Esophagus squamous epithelium (tissue), 5 donors: ENCODE measurements at places on chromosomes 2 and 18. TPM values are rescaled to one million over a fixed set of nuclear protein-coding genes. Genes with fewer than 3 reads are reported as not detected.
A peak's percentile ranks its signal among the peaks of the same experiment; 100 is the strongest.

DNA sequence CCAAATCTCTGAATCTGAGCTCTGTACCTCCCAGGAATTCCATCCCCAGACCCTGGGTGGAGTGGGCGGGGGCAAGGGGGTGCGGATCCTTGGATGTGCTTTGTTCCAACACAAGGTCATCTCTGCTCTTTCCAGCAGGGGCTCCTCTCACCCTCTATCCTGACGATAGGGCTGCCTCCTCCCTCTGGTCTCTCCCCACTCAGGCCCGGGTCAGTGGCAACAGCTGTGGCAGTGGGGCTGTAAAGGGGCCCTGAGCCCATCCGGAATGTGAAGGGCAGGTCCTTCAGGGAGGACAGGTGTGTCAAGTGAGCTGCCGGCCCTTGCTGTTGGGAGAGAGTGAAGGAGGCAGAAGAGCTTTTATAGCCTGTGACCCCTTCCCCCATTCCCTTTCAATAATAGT is 167.8 kb downstream of the CELF4 start:
- no peak overlapping the region for H3K27ac ChIP-seq
- no peaks in the 10 kb centered on the region for H3K36me3 ChIP-seq
- no peak overlapping the region for H3K4me3 ChIP-seq
- DNase-seq, result no peak
- peaks cover 4% of the 10 kb centered on the region for H3K4me1 ChIP-seq

- H3K4me3 ChIP-seq, result no peak overlapping the region
- no peak overlapping the region for H3K27ac ChIP-seq
- H3K27me3 ChIP-seq, result no peaks in the 10 kb centered on the region
Measured at GRCh38 chr2:178241844-178242551, 47.7 kb downstream of the OSBPL6 start.

GRCh38 chr18:58186258-58186948 is 142.4 kb downstream of the NEDD4L start:
- H3K4me1 ChIP-seq, result no peaks in the 10 kb centered on the region
- H3K27me3 ChIP-seq, result no peaks in the 10 kb centered on the region
- no peak overlapping the region for H3K4me3 ChIP-seq
- no peak for DNase-seq
- no peak overlapping the region for H3K27ac ChIP-seq
- no peaks in the 10 kb centered on the region for H3K36me3 ChIP-seq

DNA sequence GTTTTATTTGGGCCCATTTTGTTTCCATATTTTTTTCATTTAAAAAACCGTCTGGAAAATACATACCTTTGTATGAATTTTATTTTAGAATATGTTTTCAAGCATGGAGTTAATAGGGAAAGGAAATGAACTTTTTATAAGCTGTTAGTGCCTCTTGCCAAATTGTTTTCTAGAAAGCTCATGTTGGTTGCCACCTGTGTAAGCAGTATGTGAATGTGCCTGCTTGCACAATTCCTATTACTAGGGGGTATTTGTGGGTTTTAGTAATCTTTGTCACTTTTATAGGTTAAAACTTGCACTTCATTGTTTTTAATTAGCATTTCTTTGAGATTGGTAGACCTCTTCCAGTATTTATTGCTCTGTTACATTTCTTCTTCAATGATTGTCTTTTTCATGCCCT is 107.3 kb downstream of the TANC1 start:
- H3K4me1 ChIP-seq, result peaks cover 80% of the 10 kb centered on the region
- no peaks in the 10 kb centered on the region for H3K36me3 ChIP-seq
- no peaks in the 10 kb centered on the region for H3K27me3 ChIP-seq
- DNase-seq, result no peak

DNA sequence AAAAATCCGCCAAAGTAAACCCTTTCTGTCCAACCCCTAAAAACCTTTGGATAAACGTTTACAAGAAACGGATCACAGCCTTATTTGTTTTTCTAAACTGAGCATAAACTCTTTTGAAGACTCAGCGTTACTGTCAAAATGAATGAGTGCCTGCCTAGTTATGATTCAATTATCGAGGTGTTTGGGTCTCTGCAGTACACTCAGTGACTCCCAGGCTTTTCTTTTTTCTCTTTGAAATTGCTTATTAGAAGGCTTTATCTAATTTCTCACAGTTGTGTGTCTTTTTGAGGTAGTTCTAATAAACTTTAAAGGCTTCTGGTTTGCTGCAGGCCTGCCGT is 663 bp downstream of the RHBDD1 start:
- peak overlapping the region; percentile 97 for H3K27ac ChIP-seq
- H3K27me3 ChIP-seq, result no peaks in the 10 kb centered on the region
- peak overlapping the region; percentile 64 for H3K4me3 ChIP-seq
- peaks cover 16% of the 10 kb centered on the region for H3K4me1 ChIP-seq

GRCh38 chr2:10897956-10898355 is 13.8 kb upstream of the KCNF1 start:
- H3K27me3 ChIP-seq, result peaks cover 31% of the 10 kb centered on the region
- no peaks in the 10 kb centered on the region for H3K36me3 ChIP-seq
- DNase-seq, result no peak
- H3K27ac ChIP-seq, result no peak overlapping the region
- H3K4me1 ChIP-seq, result no peaks in the 10 kb centered on the region

GRCh38 chr18:63422864-63423304 is 608 bp upstream of the VPS4B start:
- H3K27me3 ChIP-seq, result no peaks in the 10 kb centered on the region
- peak overlapping the region; percentile 97 for H3K4me3 ChIP-seq
- H3K27ac ChIP-seq, result peak overlapping the region; percentile 99
- H3K36me3 ChIP-seq, result no peaks in the 10 kb centered on the region
- H3K4me1 ChIP-seq, result peaks cover 19% of the 10 kb centered on the region
- no peak for DNase-seq

Gene MATN3
- total RNA-seq, result 1.3 TPM

- H3K27ac ChIP-seq, result no peak overlapping the region
- no peaks in the 10 kb centered on the region for H3K27me3 ChIP-seq
- H3K4me1 ChIP-seq, result no peaks in the 10 kb centered on the region
- H3K36me3 ChIP-seq, result no peaks in the 10 kb centered on the region
- H3K4me3 ChIP-seq, result no peak overlapping the region
Measured at GRCh38 chr2:94986392-94986963, 39.0 kb upstream of the MAL start.

GRCh38 chr2:98505311-98505808 is 60.7 kb downstream of the INPP4A start:
- no peak for DNase-seq
- H3K27ac ChIP-seq, result peak overlapping the region; percentile 78
- no peaks in the 10 kb centered on the region for H3K27me3 ChIP-seq
- H3K4me3 ChIP-seq, result no peak overlapping the region
- peaks cover 42% of the 10 kb centered on the region for H3K4me1 ChIP-seq

- H3K4me3 ChIP-seq, result no peak overlapping the region
- DNase-seq, result no peak
- H3K36me3 ChIP-seq, result no peaks in the 10 kb centered on the region
Measured at GRCh38 chr18:21897811-21898210, 157.2 kb downstream of the MIB1 start.

GRCh38 chr2:217338306-217338916 is 478.5 kb upstream of the TNP1 start:
- no peak overlapping the region for H3K4me3 ChIP-seq
- H3K36me3 ChIP-seq, result no peaks in the 10 kb centered on the region
- peaks cover 2% of the 10 kb centered on the region for H3K4me1 ChIP-seq
- H3K27ac ChIP-seq, result peak overlapping the region; percentile 0
- no peaks in the 10 kb centered on the region for H3K27me3 ChIP-seq

Gene SERPINB10
- 1.4 TPM for total RNA-seq

Gene SKA1
- total RNA-seq, result 6.0 TPM

Gene ORMDL1
- 45.6 TPM for total RNA-seq

DNA sequence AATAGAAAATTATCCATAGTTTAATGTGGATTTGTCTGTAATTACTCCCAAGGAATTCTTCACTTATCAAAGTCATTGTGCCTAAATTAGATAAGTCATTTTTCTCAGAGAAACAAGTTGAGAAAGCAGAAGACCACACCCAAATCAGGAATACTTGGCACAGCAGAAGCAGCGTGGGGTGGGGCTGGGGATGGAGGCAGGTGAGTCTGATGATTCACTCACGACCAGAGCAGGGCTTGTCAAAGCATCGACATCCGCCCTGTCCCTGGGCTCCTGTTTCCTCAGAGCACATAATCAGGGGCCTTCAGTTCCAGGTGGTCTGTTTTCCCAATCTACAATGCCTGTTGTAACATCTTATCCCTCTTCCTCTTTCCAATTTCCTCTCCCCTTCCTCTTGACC is 31.5 kb upstream of the COLEC12 start:
- DNase-seq, result no peak
- no peak overlapping the region for H3K27ac ChIP-seq
- H3K27me3 ChIP-seq, result no peaks in the 10 kb centered on the region
- H3K4me1 ChIP-seq, result no peaks in the 10 kb centered on the region

DNA sequence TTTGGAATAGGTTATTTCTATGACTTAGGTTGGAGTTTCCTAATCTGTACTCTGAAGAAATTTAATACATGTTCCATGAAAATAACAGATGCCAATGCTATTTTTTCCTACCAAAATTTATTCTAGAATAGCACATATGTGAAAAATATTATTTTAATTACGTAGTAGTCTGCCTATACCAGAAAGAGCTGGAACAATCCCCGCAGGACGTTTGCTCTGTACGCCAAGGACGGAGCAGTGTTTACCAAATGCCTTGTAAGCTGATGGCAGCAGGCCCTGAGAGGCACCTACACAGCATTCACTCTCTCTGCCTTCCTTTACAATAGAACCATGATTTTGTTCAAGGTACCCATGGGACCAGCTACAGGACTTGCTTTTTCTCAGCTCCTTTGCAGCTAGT is 16.8 kb upstream of the SLC1A4 start:
- no peak overlapping the region for H3K27ac ChIP-seq
- no peaks in the 10 kb centered on the region for H3K36me3 ChIP-seq
- H3K4me1 ChIP-seq, result peaks cover 5% of the 10 kb centered on the region
- DNase-seq, result no peak
- H3K27me3 ChIP-seq, result no peaks in the 10 kb centered on the region

Gene CEBPZOS
- 20.8 TPM for total RNA-seq

DNA sequence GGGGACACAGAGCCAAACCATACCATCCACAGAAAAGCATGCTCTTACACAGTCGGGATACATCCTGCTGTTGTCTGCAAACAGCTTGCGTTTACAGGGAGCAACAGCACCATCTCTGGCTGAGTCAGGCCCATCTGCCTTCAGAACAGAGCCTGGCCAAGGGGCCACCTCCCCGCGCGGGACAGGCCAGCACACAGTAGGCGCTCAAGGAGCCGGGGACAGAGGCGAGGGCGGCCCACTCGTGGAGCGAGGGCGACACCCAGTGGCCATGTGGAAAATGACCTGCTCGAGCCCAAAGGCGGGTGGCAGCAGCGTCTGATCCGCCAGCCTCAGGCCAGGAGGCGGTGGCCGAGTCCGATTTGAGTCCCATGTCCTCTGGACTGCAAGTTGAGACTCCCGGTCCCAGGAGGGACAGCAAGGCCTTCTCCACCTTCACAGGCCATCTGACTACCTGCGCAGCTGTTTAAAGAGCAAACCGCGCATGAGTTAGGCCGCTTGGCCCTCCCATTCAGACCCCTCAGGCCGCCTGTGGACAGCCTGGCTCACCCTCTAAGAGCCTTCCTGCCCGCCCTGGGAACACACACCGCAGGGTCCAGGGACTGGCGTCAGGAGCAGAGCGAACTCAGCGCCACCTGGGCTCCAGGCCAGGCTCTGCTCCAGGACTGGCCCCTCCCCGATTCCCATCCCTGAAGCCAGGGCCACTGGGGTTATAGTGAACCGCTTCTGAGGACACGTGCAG is 38.3 kb downstream of the TTC32 start:
- no peak overlapping the region for H3K27ac ChIP-seq
- DNase-seq, result no peak
- no peak overlapping the region for H3K4me3 ChIP-seq

GRCh38 chr18:58866066-58866772 is 1.5 kb downstream of the ZNF532 start:
- H3K27ac ChIP-seq, result peak overlapping the region; percentile 93
- H3K4me1 ChIP-seq, result peaks cover 36% of the 10 kb centered on the region
- DNase-seq, result no peak

Gene SOX11
- total RNA-seq, result not detected

- H3K27ac ChIP-seq, result no peak overlapping the region
- peaks cover 19% of the 10 kb centered on the region for H3K4me1 ChIP-seq
- no peak for DNase-seq
- H3K4me3 ChIP-seq, result no peak overlapping the region
- peaks cover 25% of the 10 kb centered on the region for H3K36me3 ChIP-seq
Measured at GRCh38 chr2:85619617-85620016, 3.6 kb downstream of the USP39 start.

Gene SPHKAP
- total RNA-seq, result under 0.01 TPM

GRCh38 chr2:240455647-240456446 is 20.4 kb downstream of the GPC1 start:
- H3K27ac ChIP-seq, result peak overlapping the region; percentile 77
- no peak for DNase-seq
- peaks cover 24% of the 10 kb centered on the region for H3K36me3 ChIP-seq
- H3K27me3 ChIP-seq, result peaks cover 63% of the 10 kb centered on the region

Gene CARF
- total RNA-seq, result 11.6 TPM

DNA sequence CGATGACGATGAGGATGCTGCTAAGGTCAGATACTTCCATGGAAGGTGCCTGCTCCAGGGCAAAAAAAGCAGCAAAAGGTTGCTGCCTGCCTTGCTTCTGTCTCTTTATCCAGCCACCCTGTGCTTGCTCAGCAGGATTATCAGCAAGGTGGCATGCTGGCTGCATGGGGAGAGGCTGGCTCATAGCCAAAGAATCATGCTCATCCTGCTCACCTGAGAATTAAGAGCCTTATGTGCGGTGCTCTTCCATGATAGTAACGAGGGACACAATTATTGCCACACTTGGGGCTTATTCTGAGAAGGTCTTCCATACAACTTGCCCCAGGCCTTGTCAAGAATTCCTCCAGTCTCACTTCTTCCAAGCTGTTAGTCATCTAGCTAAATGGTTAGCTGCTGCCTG is 60.4 kb upstream of the SEC11C start:
- no peak overlapping the region for H3K4me3 ChIP-seq
- no peaks in the 10 kb centered on the region for H3K36me3 ChIP-seq
- peaks cover 40% of the 10 kb centered on the region for H3K27me3 ChIP-seq
- H3K4me1 ChIP-seq, result no peaks in the 10 kb centered on the region
- H3K27ac ChIP-seq, result no peak overlapping the region

DNA sequence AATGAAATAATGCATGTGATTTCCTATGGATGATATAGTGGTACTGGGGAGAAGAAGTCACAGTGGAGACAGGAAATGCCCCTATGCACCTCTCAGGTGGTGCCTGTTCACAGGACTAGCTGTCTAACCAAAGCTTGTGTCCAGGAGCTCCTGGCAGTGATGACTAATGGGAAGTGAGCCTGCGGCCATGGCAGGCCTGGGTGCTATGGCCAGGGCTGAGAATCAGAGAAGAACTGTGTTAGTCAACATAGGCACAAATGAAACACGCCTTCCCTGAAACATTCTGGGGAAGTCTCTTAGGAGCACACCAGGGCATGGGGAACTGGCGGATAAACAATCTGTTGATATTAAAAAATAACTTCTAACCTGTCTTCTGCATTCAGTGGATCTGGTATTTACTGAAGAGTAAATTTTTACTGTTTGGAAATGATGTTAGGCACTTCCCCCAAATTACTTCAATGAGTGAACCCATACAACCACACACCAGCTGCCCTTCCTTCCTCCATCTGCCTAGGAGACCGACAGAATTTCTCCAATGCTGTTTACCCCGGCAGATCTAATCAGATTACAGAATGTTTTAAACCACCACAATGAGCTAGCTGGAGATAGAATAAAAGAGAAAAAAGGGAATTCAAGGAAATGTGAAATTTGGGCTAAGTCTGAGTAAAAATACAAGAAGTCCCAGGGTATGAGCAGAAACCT is 67.4 kb downstream of the MEP1B start:
- H3K4me1 ChIP-seq, result no peaks in the 10 kb centered on the region
- DNase-seq, result no peak
